ENCODE measurements at places on chromosomes 3 and 15.
A peak's percentile ranks its signal among the peaks of the same experiment; 100 is the strongest.

GRCh38 chr3:55609230-55609827, 122.2 kb upstream of the WNT5A start:
- DNase-seq = no peak

- DNase-seq = peak; percentile 22
Measured at GRCh38 chr3:27688053-27688452, 34.1 kb downstream of the EOMES start.

- DNase-seq = no peak
Measured at GRCh38 chr3:195524171-195524896, 18.8 kb downstream of the PPP1R2 start.

DNA sequence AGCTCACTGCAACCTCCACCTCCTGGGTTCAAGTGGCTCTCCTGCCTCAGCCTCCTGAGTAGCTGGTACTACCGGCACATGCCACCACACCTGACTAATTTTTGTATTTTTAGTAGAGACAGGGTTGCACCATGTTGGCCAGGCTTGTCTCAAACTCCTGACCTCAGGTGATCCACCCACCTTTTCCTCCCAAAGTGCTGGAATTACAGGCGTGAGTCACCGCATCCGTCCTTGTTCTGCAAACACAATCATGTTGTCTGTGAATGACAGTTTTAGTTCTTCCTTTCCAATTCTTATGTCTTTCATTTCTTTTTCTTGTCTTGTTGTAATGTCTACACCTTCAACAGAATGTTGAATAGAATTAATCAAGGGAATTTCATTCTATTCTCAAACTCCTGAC, 16.3 kb upstream of the SMCO1 start:
- peak; percentile 27 for DNase-seq

DNA sequence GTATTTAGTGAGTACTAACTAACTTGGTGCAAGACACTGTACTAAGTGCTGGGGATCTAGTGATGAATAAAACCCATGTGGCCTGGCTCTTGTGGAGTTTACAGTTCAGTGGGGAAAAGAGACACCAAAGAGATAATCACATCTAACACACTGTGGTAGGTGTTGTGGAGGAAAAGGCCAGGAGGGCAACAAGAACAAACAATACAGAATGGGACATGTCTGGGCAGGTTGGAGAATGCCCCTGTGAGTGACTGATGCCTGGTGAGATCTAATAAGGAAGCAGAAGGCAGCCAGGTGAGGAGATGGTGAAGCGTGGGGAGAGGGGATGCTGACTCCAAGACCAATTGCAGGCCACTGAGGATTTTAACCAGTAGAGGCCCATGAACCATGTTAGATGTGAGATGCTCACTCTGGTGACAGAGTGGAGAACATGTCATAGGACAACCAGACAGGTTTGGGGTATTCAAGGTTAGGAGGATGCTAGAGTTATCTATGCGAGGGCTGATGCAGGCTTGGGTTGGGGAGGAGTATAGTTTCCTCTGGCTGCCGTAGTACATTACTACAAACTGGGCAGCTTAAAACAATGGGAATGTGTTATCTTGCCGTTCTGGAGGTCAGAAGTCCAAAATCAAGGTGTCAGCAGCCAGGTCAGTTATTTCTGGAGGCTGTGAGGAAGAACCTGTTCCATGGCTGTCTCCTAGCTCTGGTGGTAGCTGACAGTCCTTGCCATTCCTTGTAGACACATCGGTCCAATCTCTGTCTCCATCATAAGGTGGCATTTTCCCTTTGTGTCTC, 81.4 kb downstream of the ARNT2 start:
- DNase-seq = no peak

GRCh38 chr3:183447206-183448001, 19.0 kb upstream of the MCF2L2 start:
- DNase-seq = peak; percentile 87

- no peak for DNase-seq
Measured at GRCh38 chr15:70509731-70510143, 253.6 kb downstream of the UACA start.

- DNase-seq = no peak
Measured at GRCh38 chr3:190680691-190681090, 166.8 kb downstream of the IL1RAP start.

DNA sequence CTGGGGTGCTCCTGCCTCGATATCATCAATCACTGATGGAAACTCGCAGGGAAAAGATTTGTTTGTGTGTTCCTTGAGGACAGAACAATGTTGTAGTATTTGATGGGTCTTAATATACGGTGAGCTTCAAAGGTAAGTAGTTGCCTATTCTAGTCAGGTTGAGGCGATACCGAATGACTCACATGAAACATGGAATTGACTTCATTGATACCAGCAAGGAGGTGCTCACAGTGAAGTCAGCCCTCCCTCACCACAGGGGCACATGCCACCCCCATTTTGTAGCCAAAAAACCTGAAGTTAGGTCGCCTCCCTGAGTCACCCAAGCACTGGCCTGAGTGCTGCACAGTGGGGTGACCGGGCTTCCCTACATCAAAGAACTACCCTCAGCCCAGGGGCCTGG, 3.7 kb upstream of the ALDH1A3 start:
- no peak for DNase-seq

DNA sequence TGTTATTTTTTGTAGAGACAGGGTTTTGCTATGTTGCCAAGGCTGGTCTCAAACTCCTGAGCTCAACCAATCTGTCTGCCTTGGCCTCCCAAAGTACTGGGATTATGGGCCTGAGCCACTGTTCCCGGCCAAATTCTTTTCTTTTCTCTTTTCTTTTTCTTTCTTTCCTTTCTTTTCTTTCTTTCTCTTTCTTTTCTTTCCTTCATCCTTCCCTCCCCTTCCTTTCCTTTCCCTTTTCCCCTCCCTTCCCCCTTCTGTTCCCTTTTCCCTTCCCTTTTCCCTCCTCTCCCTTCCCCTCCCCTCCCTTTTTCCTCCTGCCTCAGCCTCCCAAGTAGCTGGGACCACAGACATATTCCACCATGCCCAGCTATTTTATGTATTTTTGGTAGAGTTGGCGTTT, 3.1 kb upstream of the ARF4 start:
- no peak for DNase-seq

DNA sequence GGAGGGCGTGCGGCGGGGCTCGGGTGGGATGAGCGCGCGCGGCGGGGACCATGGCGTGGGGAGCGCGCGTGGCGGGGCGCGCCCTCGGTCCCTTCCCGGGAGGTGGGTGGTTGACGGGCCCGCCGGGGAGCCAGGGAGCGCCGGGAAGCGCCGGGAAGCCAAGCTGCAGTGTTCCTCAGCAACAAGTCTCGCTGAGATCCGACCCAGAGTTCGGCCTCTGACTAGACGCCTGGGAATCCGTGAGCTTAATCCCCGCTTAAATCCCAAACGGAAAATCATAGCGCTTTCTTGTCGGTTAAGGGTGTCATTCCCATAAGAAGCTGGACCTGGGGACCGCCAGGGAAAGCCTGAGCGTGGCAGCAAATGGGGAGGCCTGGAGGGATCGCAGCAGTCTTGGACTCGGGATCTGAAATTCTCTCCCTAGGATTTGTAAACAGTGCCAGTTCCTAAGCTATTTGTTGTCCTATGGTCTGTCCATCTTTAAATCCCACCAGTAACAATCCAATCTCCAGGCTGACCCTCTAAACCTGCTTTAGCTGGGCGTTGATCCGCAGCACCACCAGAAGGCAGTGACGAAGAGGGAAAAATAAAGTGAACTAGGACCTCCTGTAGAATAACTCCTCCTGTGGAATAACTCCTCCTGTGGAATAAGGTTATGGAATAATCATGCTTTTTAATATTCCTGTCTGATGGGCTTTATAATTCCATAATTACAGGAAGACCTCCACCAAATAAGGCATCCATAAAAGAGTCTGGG, 570 bp upstream of the NEDD4 start:
- DNase-seq = peak; percentile 5

DNA sequence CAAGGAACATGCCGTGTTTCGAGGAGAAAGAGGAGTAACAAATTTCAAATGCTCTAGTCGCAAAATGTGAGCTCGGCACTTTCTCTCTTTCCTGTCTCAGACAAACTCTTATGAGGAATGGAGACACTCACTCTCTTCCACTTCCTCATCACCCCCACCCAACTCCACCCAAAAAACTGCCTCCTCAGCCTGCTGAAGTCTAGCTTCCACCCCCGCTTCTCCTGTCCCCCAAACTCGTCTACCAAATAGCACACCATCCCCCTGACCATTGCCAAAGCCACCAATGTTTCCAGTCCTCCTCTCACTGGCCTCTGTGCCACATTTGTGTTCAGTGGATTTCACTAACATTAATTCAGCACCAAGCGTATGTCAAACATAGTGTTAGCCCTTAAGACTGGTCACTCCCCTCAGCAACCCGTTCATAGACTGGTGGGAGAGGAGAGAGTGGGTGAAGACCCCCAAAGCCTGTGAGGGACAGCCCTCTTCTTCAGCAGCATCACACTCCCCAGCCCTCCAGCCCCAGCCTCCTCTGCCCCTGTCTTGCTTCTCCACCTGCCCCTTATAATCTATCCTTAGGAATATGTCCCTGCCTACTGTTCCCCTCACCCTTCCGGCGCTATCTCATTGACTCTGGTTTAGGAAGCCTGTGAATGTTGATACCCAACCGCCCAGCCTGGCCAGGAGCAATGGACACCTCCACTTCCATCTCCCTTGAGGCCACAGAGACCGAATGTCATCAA, 77.3 kb downstream of the FAM174B start:
- DNase-seq = no peak

DNA sequence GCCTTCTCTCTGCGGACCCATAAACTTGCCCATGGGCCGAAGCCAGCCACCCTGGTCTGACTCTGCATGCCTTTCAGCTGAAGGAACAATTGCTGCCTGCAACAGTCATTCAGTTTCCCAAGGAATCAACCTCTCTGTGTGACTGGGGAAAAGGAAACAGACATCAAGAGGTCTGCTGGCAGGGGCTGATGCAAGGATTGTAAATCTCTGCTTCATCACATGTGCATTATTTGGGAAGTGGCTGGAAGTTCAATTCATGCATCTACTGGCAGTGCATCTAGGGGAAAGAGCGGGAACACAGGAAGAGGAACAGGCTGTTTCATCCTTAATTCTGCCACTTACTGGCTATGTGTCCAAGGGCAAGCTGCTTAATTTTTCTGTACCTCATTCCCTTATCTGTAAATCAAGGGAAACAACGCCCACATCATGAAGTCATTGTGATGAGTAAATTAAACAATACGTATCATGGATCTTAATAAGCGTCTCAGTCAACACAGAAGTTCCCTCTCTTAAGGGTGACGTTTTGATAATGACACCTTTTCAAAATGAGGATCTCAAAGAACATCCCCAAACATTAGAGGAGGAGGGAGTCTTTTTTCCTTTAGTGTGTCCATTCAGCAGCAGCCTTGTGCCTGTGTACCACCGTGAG, 17.4 kb upstream of the ADPGK start:
- DNase-seq = peak; percentile 61

DNA sequence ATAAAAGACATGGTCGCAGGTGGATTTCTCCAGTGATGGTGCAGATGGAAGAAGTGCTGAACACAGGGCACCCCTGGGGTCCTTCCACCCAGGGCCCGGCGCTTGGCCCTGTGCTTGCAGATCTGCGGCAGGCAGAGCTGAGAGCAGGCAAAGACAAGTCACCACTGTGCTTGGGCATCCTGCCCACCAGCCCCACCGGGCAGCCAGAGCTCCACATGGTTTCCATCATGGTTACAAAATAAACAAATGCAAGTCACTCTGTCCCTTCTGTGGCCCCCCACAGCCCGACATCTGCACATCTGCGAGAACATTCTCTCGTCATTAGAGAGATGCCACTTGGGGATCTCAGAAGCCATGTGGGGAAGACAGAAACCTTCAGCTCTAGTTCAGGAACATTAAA, 37.6 kb upstream of the SFMBT1 start:
- no peak for DNase-seq

DNA sequence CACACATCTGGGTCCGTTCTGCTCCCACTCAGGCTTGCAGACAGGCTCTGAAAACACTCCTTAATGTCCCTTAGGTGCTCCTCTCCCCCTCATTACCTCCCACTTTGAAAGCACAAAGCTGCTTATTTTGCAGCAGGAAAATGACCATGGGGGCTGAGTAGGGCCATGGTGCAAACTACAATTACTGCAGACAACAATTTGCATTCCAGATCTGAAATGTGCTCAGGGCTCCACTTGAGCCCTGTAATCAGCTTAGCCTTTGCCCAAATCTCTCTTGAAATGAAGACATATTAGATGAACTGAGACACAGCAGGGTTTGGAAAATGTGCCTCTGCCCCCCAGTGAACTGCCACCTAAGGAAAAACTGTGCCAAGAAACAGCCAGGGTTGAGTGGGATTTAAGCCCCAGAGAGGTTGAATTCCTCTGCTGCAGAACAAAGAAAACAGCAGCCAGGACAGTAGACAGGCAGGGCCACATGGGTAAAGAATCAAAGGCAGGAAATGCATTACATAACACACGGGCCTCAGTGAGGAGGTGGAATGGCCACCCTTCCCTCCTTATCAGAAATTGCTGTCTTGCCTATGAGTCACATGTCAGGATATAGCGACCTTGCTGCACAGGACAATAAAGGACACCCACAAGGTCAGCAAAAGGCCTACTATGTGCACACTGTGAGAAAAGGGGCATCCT, 126.8 kb upstream of the ARHGEF3 start:
- DNase-seq = no peak

GRCh38 chr3:162285259-162285658, 788.7 kb downstream of the OTOL1 start:
- no peak for DNase-seq

DNA sequence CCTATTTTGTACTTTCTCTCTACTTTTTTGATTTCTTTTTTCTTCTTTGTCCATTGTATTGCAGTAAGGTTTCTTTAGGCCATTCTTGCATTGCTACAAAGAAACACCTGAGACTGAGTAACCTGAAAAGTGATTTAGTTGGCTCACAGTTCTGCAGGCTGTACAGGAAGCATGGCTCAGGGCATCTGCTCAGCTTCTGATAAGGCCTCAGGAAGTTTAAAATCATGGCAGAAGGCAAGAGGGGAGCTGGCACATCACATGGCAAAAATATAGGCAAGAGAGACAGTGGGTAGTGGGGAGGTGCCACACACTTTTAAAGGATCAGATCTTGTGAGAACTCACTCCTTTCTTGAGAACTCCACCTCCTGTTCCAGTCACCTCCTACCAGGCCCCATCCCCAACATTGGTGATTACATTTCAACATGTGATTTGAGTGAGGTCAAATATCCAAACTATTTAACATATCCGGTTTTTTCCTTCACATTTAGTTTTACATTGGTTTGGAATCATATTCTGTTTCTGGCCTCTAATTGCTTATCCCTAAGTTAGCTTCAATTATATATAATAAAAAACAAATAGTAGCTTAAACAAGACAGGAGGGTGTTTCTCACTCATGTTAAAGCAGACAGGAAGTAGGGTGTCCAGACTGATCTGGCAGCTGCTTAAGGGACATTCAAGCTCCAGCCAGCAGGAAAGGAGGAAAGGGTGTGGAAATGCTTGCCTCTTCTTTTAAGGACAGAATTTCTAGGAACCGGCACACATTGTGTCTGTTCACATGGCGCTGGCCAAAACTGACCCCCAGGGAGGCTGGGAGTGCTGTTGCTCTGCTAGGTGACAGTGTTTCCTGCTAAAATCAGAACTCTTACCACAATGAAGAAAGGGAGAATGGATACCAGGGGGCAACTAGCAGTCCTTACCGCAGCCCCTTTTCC, 28.8 kb upstream of the SKOR1 start:
- DNase-seq = no peak

GRCh38 chr3:43423142-43423541, 136.8 kb downstream of the SNRK start:
- DNase-seq = no peak
